CD4-positive, CD25-positive, alpha-beta regulatory T cell (primary cell): ENCODE measurements at places on chromosomes 1 and 21. TPM values are rescaled to one million over a fixed set of nuclear protein-coding genes. Genes with fewer than 3 reads are reported as not detected.

DNA sequence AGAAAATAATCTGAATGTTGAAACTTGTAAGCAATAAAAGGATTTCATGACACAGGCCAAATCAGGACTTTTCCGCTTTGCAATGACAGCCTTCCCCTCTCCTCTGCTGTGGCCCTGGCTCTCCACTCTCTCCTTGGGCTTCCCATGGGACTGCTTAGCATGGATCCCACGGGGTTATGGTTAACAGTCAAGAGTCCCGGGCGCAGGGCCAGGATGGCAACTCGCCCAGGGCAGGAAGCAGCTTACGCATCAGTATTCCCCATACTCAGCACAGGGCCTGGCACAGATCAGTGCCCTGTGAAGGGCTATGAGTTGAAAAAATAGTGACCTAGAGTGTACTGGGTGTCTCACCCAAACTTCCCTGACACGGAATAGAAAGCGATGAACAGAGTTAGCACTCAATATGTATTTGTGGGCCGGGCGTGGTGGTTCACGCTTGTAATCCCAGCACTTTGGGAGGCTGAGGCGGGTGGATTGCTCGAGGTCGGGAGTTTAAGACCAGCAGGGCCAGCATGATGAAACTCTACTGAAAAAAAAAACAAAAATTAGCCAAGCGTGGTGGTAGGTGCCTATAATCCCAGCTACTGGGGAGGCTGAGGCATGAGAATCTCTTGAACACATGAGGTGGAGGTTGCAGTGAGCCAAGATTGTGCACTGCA, 29.1 kb upstream of the GRHL3 start:
- no peak overlapping the region for H3K4me3 ChIP-seq
- H3K27me3 ChIP-seq: no peaks in the 10 kb centered on the region

DNA sequence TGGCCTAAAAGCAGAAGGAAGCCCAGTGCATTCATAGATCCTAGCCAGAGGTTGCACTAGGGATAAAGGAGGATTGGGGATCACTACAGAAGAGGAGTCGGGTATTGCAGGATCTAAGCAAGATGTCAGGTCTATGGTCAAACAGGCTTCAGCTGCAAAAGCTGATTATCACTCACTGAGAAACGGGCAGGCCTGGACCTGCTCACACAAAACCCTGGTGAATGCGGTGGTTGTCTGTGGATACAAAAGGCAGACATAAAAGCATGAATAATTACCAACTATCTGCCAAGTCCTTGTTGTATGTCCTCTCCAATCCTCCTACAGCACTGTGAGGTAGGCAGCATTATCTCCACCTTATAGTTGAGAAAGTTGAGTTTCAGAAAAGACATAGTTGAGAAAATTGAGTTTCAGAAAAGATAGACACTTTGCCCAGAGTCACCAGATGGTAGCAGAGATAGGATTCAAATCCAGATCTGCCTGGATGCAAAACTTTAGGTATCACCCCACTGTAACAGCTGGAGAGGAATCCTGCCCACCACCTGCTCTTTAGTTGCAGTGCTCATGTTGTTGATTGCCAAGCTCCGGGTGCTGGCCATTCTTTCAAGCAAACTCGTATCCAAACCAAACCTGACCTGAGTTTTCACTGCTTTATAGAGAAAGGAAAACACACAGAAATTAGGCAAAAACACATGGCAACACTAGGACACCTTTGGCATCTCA, 49.6 kb upstream of the HOOK1 start:
- H3K4me1 ChIP-seq: no peaks in the 10 kb centered on the region
- H3K36me3 ChIP-seq: no peaks in the 10 kb centered on the region

DNA sequence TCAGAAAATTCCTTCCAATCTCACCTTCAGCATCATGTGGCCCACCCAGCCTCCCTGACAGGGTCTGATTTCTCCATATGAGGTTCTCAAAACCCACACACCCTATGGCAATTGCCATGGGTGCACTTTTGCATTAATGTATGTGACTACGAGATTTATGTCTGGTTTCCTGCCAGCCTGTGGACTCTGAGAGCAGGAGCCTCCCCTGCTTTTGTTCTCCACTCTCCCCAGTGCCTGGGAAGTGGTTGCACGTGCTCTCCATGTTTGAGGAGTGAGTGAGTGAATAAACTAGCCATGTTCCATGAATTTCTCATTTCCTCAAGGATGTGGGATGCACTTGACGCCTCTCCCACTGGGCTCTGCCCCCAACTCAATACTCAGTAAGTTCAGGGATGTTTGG, 91.2 kb downstream of the ACTL8 start:
- no peaks in the 10 kb centered on the region for H3K4me1 ChIP-seq
- no peak for DNase-seq
- no peak overlapping the region for H3K4me3 ChIP-seq
- no peak overlapping the region for H3K27ac ChIP-seq
- no peaks in the 10 kb centered on the region for H3K36me3 ChIP-seq

DNA sequence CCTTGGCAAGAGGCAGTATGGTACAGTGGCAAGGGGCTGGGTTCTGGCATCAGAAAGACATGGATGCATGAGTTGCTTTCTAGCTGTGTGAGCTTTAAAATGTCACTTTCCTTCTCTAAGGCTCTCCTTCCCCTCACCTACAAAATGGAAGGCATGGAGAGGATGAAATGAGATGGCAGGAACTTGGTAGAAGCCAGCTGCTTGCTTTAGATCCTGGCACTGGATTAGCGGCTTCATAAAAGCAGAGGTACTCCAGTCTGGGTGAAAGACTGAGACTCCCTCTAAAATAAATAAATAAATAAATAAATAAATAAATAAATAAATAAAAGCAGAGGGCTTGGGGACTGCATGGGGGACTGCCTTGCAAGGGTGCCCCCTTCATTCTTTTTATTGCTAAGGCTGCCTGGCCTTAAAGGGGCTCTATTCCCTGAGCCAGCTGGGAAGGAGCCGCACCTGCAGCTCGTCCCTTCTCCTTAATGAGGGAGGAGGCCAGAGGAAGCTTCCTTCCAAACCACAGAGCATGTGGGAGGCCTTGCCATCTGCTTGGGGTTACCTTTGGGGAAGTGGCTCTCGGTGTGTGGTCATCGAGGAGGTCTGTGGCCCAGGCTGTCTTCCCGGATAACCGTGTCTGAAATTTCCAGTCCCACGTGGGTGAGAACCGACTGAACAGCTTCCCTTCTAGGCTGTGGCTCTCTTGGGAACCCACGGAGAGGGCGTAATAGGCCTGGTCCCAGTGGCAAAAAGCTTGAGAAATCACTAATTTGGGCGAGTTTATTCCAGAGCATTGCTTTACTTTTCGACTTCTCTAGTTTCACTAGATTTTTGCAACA, 2.0 kb upstream of the ATP13A2 start:
- H3K4me3 ChIP-seq: no peak overlapping the region
- H3K4me1 ChIP-seq: peaks cover 19% of the 10 kb centered on the region
- no peaks in the 10 kb centered on the region for H3K27me3 ChIP-seq
- DNase-seq: no peak

- no peak for DNase-seq
- H3K27me3 ChIP-seq: peaks cover 4% of the 10 kb centered on the region
- H3K4me3 ChIP-seq: no peak overlapping the region
- no peak overlapping the region for H3K27ac ChIP-seq
- H3K36me3 ChIP-seq: no peaks in the 10 kb centered on the region
Observed at GRCh38 chr1:224333939-224334786, 4.2 kb upstream of the NVL start.

DNA sequence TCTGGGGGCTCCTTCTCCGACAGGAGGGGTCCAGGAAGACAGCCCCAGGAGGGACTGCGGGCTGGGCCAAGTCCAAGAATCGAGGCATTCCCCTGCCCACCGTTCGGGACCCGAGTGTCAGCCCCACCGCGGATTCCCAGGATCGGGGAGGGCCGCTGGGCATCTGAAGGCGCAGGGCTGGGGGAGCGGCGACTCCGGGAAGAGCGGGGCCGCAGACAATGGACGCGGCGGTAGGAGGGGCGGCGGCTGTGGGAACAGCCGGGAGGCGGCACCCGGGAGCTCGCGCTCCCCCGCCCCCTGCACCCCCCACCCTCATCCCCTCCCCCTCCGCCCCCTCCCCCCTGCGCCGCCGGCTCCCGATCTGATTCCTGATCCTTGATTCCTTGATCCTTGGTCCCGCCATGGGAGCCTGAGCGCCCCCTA, at the start of gene VANGL2:
TSS of gene VANGL2 (plus strand) at position 342 of the 423 bp plus-strand sequence. CDS start 15,274 bp downstream, outside the sequence.
- H3K27ac ChIP-seq: no peak within 1 kb of the TSS
- no peak within 1 kb of the TSS for H3K4me3 ChIP-seq
- peak; percentile 34 for DNase-seq
- peaks cover 9% of the 10 kb centered on the region for H3K4me1 ChIP-seq

DNA sequence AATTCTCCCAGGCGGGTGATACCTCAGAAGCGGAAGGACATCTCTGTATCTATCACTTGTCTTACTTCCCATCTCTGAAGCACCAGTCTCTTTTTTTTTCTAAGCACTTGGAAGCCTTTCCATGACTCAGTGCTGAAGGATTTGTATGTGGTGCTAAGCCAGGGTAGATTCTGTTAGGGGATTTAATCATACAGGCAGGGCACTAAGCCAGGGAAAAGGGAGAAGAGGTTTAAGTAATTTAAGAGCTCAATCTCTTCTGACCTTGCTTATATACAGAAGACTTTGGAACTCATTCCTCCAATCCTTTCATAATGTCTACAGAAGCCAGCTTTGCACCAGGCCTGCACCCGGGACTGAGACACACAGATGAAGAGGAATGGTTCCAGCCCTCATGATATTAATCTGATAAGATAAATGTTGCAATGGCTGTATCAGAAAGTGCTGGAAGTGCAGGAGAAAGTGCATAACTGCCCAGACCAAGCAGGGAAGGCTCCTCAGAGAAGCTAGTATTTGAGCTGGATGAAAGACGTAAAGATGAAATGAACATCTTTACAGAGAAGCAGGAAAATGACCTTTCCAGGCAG, 11.0 kb downstream of the FAM163A start:
- no peaks in the 10 kb centered on the region for H3K36me3 ChIP-seq
- H3K27me3 ChIP-seq: peaks cover 5% of the 10 kb centered on the region
- no peaks in the 10 kb centered on the region for H3K4me1 ChIP-seq
- H3K4me3 ChIP-seq: no peak overlapping the region
- no peak overlapping the region for H3K27ac ChIP-seq
- no peak for DNase-seq

DNA sequence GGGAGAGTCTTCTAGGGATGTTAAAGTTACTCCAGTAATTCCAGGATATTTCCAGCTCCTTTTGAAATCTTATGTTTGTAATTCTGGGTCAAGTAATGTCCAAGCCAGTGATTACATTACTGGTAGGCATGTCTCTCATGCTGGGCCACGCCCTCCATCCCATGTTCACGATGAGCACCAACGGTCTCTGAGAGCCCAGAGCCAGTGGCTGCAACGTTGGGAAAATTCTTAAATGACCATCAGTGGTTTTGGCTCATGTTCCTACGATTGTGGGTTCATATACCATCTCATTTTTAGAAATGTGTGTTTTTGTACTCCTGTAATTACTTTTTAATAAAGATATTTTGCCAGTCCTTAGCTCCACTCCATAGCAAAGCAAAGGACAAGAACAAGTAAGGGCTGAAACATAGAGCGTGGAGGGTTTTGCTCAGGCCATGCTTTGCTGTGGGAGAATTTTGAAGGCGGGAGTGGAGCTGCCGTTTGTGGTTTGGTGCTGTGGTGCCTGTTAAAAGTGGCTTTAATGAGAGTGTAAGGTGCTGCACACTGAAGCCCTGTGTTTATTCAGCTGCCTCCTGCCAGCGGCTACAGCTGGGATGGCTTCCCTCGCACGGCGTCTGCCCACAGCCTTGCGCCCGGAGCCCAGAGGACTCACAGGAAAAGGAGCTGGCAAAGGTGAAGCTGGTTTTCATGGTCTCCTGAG, 28.9 kb downstream of the VANGL1 start:
- H3K27ac ChIP-seq: no peak overlapping the region
- H3K4me1 ChIP-seq: no peaks in the 10 kb centered on the region
- H3K27me3 ChIP-seq: no peaks in the 10 kb centered on the region
- DNase-seq: no peak

HMGN1 gene
- total RNA-seq: 249 TPM

- no peak overlapping the region for H3K27ac ChIP-seq
- no peaks in the 10 kb centered on the region for H3K36me3 ChIP-seq
- DNase-seq: no peak
- no peaks in the 10 kb centered on the region for H3K27me3 ChIP-seq
- H3K4me1 ChIP-seq: no peaks in the 10 kb centered on the region
Observed at GRCh38 chr1:75559136-75559535, 51.8 kb downstream of the SLC44A5 start.

GRCh38 chr1:73887412-73887811, 310.6 kb downstream of the LRRIQ3 start:
- H3K36me3 ChIP-seq: no peaks in the 10 kb centered on the region
- H3K27ac ChIP-seq: no peak overlapping the region
- H3K4me3 ChIP-seq: no peak overlapping the region
- no peak for DNase-seq

DNA sequence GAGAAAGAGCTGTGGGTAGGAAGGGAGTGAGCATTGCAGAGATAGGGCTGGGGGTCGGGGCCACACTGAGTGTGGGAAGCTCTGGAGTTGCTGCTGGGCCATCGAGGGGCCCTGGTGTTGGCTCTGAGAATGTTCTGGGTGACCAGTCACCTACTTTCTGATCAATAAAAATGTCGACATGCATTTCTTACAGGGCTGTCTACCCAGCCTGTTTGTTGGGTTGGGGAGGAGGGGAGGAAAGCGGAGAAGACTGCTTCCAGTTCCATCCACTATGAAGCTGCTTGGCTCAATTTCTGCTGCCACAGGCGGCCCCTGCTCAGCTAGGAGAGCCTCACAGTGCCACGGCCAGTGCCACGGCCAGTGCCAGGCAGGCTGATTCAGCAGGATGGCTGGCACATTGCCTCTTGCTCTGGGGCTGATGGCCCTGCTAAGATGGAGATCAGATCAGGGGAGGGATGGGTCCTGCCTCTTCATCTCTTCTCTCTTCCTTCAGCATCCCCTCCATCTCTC, 3.0 kb upstream of the PADI3 start:
- H3K27me3 ChIP-seq: no peaks in the 10 kb centered on the region
- H3K36me3 ChIP-seq: no peaks in the 10 kb centered on the region
- no peak for DNase-seq
- H3K4me3 ChIP-seq: no peak overlapping the region

GJA4 gene
- not detected for total RNA-seq

HSF2BP gene
- total RNA-seq: 0.35 TPM

RIIAD1 gene
- total RNA-seq: not detected

- H3K4me3 ChIP-seq: no peak overlapping the region
- peaks cover 5% of the 10 kb centered on the region for H3K27me3 ChIP-seq
- DNase-seq: no peak
- H3K4me1 ChIP-seq: peaks cover 5% of the 10 kb centered on the region
- H3K27ac ChIP-seq: no peak overlapping the region
- no peaks in the 10 kb centered on the region for H3K36me3 ChIP-seq
Observed at GRCh38 chr1:157575744-157576143, 22.1 kb downstream of the FCRL4 start.

- no peak for DNase-seq
- no peaks in the 10 kb centered on the region for H3K36me3 ChIP-seq
- H3K27me3 ChIP-seq: no peaks in the 10 kb centered on the region
- no peak overlapping the region for H3K4me3 ChIP-seq
- peaks cover 11% of the 10 kb centered on the region for H3K4me1 ChIP-seq
Observed at GRCh38 chr1:200338451-200338850, 71.4 kb downstream of the ZNF281 start.

GRCh38 chr1:155898888-155899287, 12.3 kb downstream of the RIT1 start:
- H3K27ac ChIP-seq: no peak overlapping the region
- no peak overlapping the region for H3K4me3 ChIP-seq
- no peaks in the 10 kb centered on the region for H3K4me1 ChIP-seq
